Activated T-helper 1 cell treated with anti-CD3 and anti-CD28 coated beads, Interleukin-12 subunit alpha, Interleukin-12 subunit beta, Interleukin-2, Interleukin-4 antibody, amounts not matched to agents 30 ng/mL and 10 ng/mL and 1 ng/mL, durations not matched to agents 14 hours and 24 hours and 36 hours (primary cell): ENCODE measurements at places on chromosomes 12 and 14. TPM values are rescaled to one million over a fixed set of nuclear protein-coding genes. Genes with fewer than 3 reads are reported as not detected.

The ABCC9 gene
- total RNA-seq = not detected in 2 replicates

The TGM1 gene
- total RNA-seq = 4.1 and 4.8 TPM in 2 replicates

The ARG2 gene
- 5.2 and 7.1 TPM in 2 replicates for total RNA-seq

The KRT74 gene
- total RNA-seq = not detected in 2 replicates

The IL22 gene
- total RNA-seq = 3.4 TPM in 2 replicates

The SRRM4 gene
- not detected in 2 replicates for total RNA-seq

The SLC25A21 gene
- not detected in 2 replicates for total RNA-seq

The MYH6 gene
- total RNA-seq = 0.52 and 0.59 TPM in 2 replicates

The TMEM229B gene
- 1.7 and 1.8 TPM in 2 replicates for total RNA-seq

- H3K27ac ChIP-seq = peak overlapping the region; percentile 90
- H3K4me1 ChIP-seq = peaks cover 45% of the 10 kb centered on the region
- no peaks in the 10 kb centered on the region for H3K27me3 ChIP-seq
- peak overlapping the region; percentile 90 for H3K4me3 ChIP-seq
Observed at GRCh38 chr14:67815573-67816225, 691 bp downstream of the ZFYVE26 start.

GRCh38 chr14:82667501-82667900, 1133.8 kb upstream of the SEL1L start:
- H3K27ac ChIP-seq = no peak overlapping the region
- no peak overlapping the region for H3K4me3 ChIP-seq
- no peaks in the 10 kb centered on the region for H3K36me3 ChIP-seq
- H3K4me1 ChIP-seq = no peaks in the 10 kb centered on the region

GRCh38 chr12:121783766-121784165, 9.7 kb downstream of the RHOF start:
- H3K27me3 ChIP-seq = no peaks in the 10 kb centered on the region
- peaks cover 64% of the 10 kb centered on the region for H3K4me1 ChIP-seq

DNA sequence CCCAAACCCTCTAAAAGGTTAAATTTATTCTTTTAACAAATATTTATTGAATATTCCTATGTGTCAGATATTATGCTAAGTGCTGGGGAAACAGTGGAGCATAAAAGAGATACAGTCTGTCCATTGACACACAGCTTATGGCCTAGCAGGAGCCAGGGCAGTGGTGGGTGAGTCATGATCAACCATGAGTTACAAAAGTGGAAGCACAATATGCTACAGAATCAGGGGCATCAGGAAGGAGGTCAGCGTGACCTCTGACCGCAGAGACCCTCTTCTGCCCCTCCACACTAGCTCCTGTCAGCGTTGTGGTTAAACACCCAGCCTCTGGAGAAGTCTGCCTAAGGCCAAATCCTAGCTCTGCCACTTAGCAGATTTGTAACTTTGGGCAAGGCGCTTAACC, 4.7 kb upstream of the PPP1R1A start:
- peaks cover 26% of the 10 kb centered on the region for H3K27me3 ChIP-seq
- no peak for DNase-seq
- H3K4me1 ChIP-seq = peaks cover 7% of the 10 kb centered on the region
- no peaks in the 10 kb centered on the region for H3K36me3 ChIP-seq
- H3K4me3 ChIP-seq = no peak overlapping the region

- no peaks in the 10 kb centered on the region for H3K4me1 ChIP-seq
- no peak for DNase-seq
- H3K36me3 ChIP-seq = no peaks in the 10 kb centered on the region
- no peak overlapping the region for H3K4me3 ChIP-seq
- peaks cover 8% of the 10 kb centered on the region for H3K27me3 ChIP-seq
Observed at GRCh38 chr12:34108405-34108803, 86.1 kb downstream of the ALG10 start.

- DNase-seq = no peak
- H3K36me3 ChIP-seq = no peaks in the 10 kb centered on the region
- no peak overlapping the region for H3K4me3 ChIP-seq
- H3K27me3 ChIP-seq = peaks cover 7% of the 10 kb centered on the region
- peaks cover 16% of the 10 kb centered on the region for H3K4me1 ChIP-seq
- no peak overlapping the region for H3K27ac ChIP-seq
Observed at GRCh38 chr14:50545618-50546017, 13.2 kb upstream of the MAP4K5 start.

GRCh38 chr14:58131386-58131785, 20.6 kb downstream of the ARMH4 start:
- no peaks in the 10 kb centered on the region for H3K4me1 ChIP-seq
- H3K27me3 ChIP-seq = peaks cover 8% of the 10 kb centered on the region
- no peak for DNase-seq
- H3K4me3 ChIP-seq = no peak overlapping the region
- no peaks in the 10 kb centered on the region for H3K36me3 ChIP-seq

DNA sequence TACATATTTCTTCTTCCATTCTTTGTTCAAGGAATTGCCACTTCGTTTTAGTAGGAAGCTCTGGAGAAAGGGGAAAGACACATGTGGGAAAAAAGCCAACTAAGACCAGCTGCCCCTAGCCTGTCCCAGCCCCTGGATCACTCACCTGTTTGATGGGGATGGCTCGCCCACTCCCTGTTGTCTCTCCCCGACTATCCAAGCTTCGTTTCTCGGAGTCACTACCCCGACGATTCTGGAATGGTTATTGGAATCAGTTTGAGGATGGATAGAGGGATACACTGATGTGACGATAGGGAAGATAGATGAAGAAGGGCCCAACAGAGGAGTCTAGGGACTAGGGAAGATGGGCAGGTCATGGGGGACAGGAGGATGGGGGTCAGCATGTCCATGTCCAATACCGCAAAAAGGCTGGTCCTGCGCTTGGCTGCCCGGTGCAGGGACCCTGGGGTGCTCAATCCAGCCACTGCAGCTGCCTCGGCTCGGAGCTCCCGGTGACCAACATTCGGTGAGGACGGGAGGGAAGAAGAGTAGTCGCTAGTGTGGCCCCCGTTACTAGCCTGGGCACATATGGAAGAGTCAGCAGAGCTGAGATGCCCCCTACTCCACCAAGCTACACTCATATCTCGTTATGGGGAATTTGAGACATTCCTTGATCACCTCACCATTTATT, 7.0 kb downstream of the AGAP2 start:
- H3K27me3 ChIP-seq = no peaks in the 10 kb centered on the region
- no peaks in the 10 kb centered on the region for H3K4me1 ChIP-seq
- H3K36me3 ChIP-seq = peaks cover 44% of the 10 kb centered on the region

DNA sequence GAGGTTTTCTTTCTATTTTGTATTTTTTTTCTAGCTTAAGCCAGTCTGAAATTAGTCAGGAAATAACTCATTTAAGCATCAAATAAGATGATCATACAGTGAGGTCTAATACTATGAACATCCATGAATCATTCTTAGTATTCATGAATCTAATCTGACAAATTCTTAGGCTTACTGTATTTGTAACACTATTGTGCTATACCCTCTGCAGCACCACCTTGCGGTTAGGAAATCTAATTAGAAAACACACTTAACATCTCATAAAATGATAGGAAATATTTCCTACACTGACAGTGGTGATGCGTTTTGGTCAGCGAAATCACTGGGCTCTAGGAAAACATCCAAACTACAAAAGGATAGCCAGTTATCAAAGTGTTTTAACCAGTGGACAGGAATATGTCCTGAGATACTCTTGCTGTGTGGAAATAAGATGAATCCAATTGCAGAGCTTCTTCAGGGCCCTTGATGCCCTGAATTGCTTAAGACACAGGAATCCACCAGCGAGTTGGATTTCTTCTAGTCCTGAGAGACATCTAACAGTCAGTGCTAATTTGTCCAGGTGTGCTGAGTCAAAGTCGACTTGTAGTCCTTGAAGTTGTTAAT, 109.3 kb upstream of the MYF6 start:
- no peaks in the 10 kb centered on the region for H3K4me1 ChIP-seq
- no peak overlapping the region for H3K27ac ChIP-seq
- H3K27me3 ChIP-seq = no peaks in the 10 kb centered on the region

DNA sequence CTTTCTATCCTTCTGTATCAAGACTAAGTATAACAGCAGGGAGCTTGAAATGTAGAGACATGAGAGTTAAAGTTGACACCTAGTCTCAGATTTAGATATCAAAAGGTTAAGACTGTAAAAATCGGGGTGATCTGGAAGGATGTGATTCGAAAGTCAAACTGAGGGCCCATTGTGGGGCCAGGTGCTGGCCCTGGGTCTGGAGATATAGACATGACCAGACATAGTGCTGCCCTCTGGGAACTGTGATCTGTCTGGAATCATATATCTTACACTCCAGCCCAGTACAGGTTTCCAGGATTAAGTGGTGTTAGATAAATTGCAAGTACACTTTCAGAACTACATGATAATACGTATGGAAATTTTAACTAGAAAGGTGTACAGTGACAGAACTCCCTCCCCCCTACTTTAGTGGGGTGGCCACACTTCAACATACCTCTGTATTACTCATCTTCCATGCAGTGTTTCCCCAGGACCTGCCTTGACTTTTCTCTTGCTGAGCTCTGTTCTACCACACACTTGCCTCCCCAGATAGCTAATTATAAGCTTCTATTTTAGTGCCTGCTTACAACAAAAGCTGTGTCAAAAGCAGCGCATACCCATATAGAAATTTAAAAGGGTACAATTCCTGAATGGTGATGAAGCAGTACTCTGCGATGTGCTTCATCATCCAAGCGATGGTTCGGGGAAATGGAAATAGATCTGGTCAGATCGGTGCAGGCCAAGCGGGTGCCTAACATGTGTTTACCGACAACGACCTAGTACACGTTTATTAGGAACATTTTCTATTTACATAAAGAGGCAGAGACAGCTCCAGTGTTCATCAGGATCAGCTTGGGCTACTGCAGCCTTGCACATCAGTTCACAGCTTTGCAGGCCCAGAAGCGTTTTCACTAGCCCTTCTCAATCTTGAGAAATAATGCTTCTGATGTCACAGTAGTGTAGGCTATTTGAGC, 68.7 kb downstream of the ARF6 start:
- no peaks in the 10 kb centered on the region for H3K27me3 ChIP-seq
- H3K4me1 ChIP-seq = peaks cover 61% of the 10 kb centered on the region
- DNase-seq = no peak
- peak overlapping the region; percentile 16 for H3K4me3 ChIP-seq

GRCh38 chr12:69179786-69180185, 59.6 kb upstream of the CPSF6 start:
- no peak overlapping the region for H3K27ac ChIP-seq
- no peak for DNase-seq
- H3K27me3 ChIP-seq = peaks cover 7% of the 10 kb centered on the region
- no peak overlapping the region for H3K4me3 ChIP-seq
- no peaks in the 10 kb centered on the region for H3K4me1 ChIP-seq

DNA sequence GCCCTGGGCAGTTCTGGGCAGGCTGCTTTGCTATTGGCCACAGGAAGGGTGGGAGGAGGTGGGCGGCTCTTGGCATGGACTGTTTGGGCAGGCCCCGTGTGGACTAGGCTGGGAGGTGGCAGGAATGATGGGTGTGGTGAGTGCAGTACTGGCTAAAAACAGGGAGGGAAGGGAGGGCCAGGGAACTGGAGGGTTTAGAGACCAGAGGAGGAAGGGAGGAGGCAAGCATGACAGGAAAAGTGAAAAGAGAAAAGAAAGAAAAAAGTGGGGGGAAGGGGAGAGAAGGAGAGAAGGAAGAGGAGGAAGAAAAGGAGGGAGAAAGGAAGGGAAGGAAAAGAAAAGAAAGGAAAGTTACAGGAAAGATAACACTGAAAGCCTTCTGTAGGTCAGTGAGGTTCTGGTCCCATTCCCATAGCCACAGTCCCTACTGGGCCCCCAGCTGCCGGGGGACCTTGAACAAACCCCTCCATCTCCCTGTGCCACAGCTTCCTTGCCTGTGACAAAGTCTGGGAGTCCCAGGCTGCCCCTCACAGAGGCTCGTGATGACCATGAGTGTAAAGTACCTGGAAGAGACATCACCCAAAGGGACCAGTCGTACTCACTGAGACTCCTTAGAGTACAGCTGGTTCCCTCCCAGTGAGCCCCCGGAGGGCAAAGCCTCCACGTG, 1.1 kb upstream of the C14orf132 start:
- peak overlapping the region; percentile 41 for H3K4me3 ChIP-seq
- peaks cover 46% of the 10 kb centered on the region for H3K27me3 ChIP-seq
- no peak overlapping the region for H3K27ac ChIP-seq
- H3K36me3 ChIP-seq = no peaks in the 10 kb centered on the region
- H3K4me1 ChIP-seq = peaks cover 6% of the 10 kb centered on the region
- DNase-seq = no peak

DNA sequence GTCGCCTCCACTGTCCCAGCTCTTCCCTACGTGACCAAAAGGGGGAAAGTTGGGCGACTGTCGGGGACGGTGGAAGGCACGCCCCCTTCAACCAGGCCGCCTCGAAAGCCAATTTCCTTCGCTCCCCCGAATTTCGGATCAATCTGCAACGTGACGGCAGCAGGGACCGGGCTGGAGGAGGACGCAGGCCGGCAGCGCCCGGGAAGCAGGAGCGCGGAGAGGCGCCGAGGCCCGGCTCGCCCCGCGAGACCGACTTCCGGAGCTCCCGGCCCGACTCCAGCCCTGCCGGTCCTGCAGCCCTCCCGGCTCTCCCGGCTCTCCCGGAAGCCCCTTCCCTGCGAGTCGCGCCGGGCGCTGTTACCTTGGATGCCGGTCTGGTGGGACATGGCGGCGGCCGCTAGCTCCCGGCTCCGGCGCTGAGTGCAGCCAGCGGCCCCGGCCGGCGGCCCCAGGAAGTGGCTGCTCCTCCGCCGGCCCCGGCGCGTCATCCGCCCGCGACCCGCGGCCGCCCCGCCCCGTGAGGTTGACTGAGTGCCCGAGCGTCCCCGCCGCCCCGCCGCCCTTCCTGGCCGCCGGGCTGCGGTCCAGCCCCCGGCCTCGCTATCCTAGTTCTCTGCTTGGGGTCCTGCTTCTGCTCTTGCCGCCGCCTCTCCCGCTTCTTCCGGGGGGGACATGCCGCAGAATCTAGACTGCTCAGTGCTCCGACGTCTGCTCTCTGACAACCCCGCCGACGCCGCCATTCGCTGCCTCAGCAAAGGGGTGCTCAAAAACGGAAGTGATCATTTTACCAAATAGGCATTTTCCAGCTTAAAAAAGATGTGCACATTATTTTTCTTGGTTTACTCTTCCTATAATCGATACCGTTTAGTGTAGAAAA, at the start of gene TWF1:
Gene TWF1, minus strand, starts transcription at position 458 of the 877 bp plus-strand sequence. Its CDS starts 72 bp downstream, at position 386.
- H3K36me3 ChIP-seq = peaks cover 6% of the 10 kb centered on the region
- H3K27ac ChIP-seq = peak within 1 kb of the TSS; percentile 100
- peak; percentile 87 for DNase-seq

DNA sequence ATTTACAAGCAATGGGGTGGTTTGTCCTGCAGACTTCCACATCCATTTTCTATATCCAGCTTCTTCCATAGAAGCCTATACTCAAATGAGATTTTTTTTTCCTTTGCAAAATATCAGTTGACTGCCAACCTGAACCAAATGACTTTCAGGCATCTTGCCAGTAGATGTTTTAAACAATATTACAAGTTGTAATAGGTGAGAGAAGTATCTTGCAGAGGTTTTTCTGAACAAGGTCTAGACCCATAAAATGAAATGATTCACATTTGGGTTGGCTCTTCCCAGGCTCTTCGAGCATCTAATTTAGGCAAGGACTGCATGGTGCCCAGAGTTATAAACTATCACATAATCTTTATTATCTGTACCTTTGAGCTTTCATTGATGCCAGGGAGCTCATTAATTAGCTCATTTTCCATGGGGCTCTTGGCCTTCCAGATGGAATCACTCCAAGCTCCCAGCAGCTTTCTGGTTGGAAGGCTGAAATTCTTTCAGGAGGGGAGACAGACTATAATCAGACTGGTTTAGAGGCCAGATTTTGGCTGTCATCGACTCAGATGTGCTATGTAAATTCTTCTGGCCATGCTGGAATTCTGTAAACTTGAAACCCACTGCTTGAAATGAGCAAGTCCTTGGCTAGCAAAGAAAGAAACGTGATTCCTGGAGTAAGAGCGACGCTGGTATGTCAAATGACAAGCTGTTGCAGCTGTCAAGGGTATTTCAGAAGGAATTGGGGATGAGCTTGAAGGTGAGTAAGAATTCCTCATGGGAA, 32.2 kb upstream of the DICER1 start:
- no peaks in the 10 kb centered on the region for H3K36me3 ChIP-seq
- H3K27ac ChIP-seq = no peak overlapping the region
- H3K4me1 ChIP-seq = no peaks in the 10 kb centered on the region
- H3K4me3 ChIP-seq = no peak overlapping the region
